Right ventricle myocardium inferior (tissue), 1 donor: ENCODE measurements at places on chromosomes 7 and 10.

- DNase-seq, result no peak
Observed at GRCh38 chr7:40808378-40808942, 673.7 kb downstream of the SUGCT start.

- DNase-seq, result peak; percentile 70
Observed at GRCh38 chr10:70331486-70332268, 47.9 kb upstream of the NPFFR1 start.

DNA sequence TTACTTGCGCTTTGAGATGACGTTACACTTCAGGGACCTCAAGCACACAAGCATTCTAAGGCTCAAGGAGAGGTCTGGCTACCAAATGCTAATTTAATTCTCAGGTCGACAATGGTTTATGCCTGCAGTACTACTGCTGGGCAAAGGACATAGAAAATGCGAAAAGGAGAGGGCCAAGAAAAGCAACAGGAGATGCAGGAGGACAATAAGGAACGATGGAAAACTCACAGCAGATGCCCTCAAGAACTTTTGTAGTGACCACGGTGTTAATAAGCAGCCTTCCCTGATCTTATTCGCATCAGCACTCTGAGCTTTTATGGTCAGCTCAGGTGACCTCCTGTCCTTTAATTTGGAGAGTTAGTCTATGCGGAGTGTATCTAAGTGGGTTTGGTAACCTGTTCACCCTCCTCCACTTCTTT is 146.3 kb downstream of the GPR85 start:
- no peak for DNase-seq

DNA sequence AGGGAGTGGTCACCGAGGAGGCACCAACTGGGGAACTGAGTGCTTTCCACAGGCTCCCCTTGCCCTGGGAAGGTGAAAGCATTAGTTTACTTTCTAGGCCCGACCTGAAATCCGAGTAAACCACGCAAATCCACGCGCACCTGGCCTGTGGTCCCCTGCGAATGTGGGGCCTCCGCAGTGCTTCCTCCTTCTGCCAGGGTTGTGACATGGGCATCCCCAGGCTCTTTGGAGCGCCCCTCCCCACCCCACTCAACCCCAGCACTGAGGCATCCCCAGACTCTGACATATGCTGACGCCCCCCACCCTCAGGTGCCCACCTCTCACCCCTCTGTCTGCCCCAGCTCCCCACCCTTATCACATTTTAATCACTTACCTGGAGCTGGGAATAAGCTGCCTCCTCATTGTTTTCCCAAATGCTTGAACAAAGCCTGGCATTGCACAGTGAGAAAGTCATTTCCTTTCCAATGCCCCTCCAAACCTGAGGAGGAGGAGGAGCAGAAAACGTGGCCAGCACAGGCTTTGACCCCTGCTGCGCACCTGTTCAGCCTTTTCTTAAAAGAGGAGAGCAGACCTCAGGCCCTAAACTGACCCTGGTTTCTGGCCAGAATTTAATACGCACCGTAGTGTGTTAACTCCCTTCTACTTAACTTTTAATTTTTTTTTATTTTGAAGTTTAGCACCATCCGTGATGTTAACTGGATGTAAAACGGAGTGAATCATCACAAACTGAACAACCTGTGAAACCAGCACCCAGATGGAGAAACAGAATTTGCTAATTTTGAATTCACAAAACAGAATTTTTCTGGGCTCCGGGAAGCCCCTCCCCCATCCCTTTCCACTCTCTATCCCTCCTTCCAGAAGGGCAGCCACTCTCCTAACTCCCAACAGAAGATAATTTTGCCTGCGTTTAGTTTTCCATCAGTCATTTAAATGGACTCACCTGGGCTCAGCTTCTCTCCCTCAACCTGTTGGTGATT is 129.4 kb downstream of the WDR11 start:
- no peak for DNase-seq

GRCh38 chr7:101817471-101818286 is at the start of gene CUX1:
Gene CUX1 (plus strand): TSS chr7:101817626. CDS start chr7:101817640, 14 bp downstream.
- DNase-seq, result no peak

DNA sequence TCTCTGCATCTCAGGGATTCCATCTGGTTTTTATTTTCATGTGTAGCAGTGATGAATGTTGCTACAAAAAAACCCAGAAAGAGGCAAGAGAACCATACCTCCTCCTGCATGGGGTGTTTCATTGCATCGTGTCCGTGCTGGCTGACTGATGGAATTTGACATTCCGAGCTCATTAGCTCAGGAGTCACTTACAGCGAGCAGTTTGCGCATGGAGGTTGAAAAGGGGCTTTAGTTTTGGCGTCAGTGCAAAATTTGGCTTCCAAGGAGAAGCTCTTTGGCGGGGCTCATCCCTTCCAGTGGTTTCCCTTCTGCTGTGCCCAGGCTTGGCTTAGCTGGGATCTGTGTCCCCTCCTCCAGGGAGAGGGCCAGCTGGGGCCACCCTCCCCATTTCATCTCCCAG is 25.8 kb downstream of the EMX2 start:
- DNase-seq, result no peak

GRCh38 chr7:11177793-11178192 is 204.1 kb downstream of the PHF14 start:
- DNase-seq, result no peak
